ENCODE measurements at places on chromosomes 5 and 9.

DNA sequence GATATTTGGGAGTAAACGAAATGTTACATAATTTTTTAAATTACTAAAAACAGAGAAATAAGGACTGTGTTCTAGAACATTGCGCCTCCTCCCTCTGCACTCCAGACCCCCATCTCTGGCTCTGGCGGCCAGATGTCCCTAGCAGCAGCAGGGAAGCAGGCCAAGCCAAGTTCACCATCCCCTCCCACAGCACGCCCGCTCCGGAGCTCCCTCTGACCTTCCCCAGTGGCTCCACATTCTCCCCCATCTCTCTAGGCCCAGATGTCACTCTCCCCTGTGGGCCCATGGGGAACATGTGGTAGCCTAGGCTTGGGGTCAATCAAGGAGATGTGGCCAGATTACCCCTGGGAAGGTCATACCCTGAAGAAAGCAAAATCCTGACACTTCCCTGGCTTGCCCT, 6.3 kb upstream of the WNK2 start:
- no peak for DNase-seq

DNA sequence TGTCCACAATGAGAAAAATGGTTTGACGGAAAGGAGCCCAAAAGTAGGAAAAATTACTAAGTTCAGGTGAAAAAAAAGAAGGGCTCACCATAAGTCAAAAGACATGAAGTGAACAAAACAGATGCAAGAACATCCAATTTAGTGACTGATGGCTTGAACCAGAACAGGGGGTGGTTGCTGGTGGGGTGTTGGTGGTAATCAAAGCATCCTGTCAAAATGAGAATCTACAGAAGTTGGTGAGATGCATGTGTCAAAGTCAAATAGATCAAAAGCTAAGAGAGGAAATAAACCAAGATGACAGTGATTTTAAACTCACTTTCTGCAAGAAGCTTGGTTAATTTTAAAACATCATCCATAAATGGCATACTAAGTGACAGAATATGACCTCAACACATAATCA, 117.4 kb downstream of the MLLT3 start:
- no peak for DNase-seq

DNA sequence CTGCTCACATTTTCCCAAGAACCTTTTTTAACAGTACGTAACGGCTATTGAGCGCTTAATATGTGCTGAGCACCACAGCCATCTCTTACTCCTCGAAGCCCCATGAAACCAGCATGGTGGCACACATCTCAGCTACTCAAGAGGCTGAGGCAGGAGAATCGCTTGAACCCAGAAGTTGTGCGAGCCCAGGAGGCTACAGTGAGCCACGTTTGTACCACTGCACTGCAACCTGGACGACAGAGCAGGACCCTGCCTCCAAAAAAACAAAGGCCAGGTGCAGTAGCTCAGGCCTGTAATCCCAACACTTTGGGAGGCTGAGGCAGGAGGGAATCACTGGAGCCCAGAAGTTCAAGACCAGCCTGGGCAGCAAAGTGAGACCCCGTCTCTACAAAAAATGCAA, 28.2 kb downstream of the AQP7 start:
- no peak for DNase-seq

DNA sequence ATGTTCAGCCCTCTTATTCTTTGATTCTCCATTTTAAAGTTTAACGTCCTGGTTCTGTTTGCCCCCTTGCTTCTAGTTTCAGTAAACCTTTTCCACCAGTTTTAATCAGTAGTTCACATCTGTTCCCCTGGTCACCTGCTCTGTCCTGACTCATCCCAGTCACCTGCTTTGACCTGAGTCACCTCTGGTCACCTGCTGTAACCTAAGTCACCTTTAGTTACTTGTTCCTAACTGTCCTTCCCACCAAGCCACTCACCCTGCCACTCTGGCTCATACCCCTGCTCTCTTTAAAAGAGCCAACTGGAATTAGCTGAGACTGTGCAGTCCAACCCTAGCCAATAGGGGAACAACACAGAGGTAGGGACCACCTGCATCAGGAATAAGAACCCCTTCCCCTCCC, 43.0 kb downstream of the SEMA6A start:
- DNase-seq = no peak

DNA sequence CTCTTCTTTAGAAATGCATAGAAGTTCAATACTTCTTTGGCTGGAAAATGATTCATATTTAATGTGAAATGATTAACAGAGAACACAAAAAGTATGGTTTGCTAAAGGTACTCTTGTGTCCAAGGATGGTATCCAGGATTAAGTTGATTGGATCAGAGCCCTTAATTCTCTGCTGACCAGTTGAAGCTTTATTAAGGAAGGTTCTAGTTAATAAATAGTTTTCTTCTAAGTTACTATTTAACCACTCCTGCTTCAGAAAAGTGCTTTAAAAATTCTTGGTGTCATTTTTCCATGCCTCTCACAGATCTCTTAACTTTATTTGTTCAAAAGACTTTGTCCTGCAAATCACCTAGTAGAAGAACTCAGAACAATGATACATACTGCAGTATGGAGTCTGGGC, 134.3 kb downstream of the MEF2C start:
- DNase-seq = no peak

GRCh38 chr5:169097374-169098326, 203.3 kb downstream of the SLIT3 start:
- DNase-seq = no peak

DNA sequence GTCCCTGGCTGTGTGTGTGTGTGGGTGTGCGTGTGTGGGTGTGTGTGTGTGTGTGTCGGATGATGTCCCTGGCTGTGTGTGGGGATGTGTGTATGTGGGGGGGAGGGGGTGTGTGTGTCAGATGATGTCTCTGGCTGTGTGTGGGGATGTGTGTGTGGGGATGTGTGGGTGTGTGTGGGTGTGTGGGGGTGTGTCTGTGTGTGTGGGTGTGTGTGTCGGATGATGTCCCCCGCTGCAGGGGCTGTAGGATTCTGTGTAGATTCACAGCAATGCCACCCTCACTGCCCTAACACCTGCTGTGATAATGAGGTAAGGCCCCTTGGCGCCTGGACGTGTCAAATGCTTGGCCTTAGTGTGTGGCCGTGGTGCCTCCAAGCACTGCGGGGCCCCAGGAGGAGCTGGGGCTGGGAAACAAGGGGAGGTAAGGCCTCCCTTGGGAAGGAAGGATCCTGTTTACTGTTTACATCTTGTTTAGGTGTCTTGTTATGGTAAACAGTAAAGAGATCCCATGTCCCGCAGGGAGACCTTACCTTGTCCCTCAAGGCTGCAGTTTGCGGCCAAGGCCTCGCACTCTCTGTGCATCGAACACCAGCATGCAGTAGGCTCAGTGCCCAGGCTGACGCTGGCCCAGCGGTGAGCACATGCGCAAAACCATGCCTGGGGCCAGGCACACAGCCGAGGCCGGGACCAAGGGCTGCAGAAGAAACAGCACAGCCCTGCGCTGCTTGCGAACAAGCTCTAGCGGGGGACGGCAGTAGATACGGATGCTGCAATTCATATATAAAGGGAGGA, 24.1 kb downstream of the AHRR start:
- no peak for DNase-seq

- DNase-seq = no peak
Measured at GRCh38 chr9:20473515-20474013, 148.7 kb downstream of the MLLT3 start.

DNA sequence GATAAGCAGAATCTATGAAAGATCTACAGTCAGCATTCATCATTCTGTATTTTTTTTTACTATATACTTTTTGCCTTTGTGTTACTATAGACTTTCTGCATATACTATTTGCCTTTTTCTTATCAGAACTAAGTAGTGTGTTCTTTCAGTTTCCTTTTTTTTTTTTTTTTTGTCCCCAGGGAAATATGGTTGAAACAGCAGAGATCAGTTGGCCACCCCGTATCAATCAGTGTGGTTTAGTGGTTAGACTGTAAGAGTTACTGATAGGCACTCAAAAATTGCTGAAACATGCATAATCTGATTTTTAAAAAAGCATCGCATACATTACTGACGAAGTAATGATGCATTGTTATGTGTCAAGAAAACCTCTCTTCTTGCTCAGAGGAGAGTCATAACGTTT, 990.8 kb upstream of the EDIL3 start:
- DNase-seq = no peak

GRCh38 chr5:140357726-140358093, 2.3 kb upstream of the SLC4A9 start:
- no peak for DNase-seq

Measured in AG04449 (cell line).